ENCODE measurements at places on chromosomes 6 and 20.
A peak's percentile ranks its signal among the peaks of the same experiment; 100 is the strongest.

DNA sequence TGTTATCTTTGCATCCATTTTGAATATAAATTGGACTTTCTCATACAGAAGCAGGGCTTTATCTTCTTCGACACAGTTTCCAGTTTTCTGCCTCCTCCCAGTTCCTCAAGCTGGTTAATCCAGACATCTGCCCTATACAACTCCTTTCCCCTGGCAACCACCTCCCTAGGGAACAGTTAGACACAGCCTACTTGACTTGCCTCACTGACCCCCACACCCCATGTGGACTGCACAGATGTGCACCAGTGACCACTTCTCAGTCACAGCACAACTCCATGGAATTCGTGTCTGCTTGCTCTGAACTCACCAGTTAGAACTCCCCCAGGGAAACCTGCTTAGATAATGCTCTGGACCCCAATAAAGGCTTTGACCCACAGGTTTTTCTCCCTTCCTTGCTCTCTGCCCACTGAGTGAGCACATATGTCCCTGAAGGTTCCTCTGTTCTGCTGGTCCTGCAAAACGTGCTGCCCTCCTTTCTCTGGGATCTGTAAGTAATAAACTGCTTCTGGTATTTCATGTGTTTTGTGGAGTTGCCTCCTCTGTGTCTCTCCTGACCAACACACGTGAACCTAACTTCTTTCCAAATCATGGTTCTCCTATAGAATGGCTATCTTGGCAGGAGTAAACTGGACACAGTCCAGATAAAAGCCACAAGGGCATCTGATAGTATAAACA lies 351.2 kb downstream of the CD83 start:
- no peak for DNase-seq

DNA sequence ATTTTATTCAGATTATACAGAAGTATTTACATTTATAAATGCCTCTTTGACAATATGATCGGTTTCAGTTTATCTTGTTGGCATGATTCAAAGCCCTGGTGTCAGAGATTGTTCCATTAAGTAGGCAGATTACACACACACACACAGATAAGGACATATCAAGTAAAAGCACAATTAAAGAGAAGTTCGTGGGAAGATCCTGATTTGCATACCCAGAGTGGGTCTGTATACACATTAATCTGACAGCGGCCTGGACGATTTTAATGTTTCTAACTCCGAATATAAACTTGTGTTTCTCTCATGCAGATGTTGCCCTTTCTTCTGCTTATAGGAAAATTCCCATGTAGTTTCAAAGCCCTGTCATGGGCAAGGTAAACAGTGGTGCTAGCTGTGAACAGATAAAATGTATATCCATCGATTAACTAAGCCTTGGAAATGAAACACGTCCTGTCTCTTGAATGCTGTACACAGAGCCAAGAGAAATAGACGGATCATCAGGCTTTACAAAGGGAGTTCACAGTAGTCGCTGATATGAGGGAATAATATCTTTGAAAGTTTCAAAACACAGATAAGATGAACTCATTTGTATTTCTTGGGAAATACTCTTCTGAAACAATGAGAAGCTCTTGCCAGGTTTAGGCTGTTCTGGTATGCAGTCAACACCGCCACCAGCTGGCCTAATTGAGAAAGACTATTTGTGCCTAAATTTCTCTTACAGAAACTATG lies 108.2 kb upstream of the GMDS start:
- peak; percentile 80 for DNase-seq

GRCh38 chr20:38032585-38033329 lies 499 bp downstream of the TTI1 start:
- no peak for DNase-seq

DNA sequence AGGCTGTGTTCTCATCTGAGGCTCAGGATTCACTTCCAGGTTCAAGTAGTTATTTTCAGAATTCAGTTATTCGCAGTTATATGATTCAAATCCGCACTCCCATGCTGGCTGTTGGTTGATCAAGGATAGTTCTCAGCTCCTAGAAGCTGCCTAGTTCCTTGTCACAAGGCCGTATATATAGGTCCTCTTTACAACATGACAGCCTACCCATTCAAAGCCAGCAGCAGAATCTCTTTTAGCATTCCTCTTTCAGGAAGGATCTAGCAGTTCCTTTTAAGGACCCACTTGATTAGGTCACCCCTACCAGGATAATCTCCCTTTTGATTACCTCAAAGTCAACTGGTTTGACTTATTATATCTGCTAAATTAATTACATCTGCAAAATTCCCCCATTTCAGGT lies 23.8 kb upstream of the LAMP5 start:
- DNase-seq, result no peak

GRCh38 chr20:16612706-16613105 lies 39.5 kb upstream of the KIF16B start:
- no peak for DNase-seq

DNA sequence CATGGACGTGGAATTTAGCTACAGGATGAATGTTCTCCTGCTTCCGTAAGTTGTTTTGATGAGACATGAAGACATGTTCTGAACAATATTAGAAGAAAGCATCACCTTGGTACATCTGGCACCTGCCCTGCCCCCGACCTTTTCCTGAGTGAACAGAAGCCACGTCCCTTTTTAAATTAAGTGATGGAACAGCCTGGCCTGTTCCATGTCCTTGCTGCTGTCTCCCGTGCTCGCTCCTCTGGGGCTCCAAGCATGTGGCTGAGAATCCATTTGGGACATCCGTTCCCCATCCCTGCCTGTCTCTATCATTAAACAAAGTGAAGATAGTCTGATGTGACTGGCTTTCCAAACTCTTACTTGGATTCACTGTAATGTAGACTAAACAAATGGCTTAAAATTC lies 36.4 kb downstream of the ERMARD start:
- DNase-seq, result no peak

DNA sequence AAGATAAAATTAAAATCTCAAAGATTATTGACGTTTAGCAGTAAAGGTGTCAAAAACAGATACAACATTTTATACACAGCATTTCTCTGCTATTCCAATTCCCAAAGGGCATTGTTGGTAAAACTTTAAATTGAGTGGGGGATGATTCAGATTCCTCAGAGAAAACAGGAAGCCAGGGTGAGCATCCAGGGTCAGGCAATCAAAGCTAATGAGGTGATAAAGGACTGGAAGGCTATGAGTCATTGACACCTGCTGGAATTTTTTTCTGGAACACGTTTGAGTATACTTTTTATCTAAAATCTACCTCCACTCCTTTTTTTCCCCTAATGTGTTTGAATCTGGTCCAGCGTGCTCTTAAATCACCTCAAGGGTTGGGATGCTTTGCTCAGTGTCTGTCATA lies 52.2 kb downstream of the FKBP1C start:
- DNase-seq, result no peak

DNA sequence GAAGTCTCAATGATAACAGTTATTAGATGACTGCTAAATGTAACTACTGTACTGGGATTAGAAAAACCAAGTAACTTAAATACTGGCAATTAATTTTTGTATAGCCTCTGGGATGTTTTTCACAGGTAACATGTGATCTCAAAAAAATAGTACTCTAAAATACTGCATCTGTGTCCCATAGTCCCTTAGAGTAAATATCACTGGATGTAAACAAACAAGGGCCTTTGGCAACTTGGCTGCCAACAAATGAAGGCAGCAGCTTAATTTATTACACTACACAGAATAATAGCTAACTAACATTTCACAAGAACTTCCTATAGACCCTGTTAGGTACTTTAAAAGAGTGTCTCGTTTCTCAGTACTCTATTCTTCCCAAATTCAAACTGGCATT lies 14.0 kb downstream of the ARHGAP18 start:
- no peak for DNase-seq

Data from astrocyte of the spinal cord (primary cell).